T-cell (primary cell): ENCODE measurements at places on chromosomes 16 and 17.

DNA sequence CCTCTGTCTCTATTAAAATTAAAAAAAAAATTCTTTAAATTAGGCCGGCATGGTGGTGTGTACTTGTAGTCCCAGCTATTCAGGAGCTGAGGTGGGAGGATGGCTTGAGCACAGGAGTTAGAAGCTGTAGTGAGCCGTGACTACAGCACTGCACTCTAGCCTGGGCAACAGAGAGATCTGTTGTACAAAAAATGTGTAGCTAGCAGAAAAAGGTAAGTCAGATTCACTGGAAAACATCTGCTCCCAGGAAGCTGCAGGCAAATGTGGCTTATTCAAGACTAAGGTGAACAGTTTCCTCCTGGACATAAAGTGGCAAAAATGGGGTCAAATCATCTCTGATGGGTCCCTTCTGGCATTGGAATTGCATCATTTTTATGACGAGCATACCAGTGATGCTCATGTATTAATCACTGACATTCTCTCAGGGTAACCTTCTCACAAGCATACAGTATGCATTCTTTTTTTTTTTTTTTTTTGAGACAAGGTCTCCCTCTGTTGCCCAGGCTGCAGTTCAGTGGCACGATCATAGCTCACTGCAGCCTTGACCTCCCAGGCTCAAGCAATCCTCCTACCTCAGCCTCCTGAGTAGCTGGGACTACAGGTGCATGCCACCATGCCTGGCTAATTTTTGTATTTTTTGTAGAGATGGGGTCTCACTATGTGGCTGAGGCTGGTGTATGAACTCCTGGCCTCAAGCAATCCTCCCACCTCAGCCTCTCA lies 48.7 kb downstream of the CPPED1 start:
- DNase-seq = no peak

GRCh38 chr16:83954577-83955016 lies 1.6 kb downstream of the OSGIN1 start:
- DNase-seq = no peak

GRCh38 chr16:85445779-85446222 lies 167.3 kb upstream of the GSE1 start:
- DNase-seq = no peak

DNA sequence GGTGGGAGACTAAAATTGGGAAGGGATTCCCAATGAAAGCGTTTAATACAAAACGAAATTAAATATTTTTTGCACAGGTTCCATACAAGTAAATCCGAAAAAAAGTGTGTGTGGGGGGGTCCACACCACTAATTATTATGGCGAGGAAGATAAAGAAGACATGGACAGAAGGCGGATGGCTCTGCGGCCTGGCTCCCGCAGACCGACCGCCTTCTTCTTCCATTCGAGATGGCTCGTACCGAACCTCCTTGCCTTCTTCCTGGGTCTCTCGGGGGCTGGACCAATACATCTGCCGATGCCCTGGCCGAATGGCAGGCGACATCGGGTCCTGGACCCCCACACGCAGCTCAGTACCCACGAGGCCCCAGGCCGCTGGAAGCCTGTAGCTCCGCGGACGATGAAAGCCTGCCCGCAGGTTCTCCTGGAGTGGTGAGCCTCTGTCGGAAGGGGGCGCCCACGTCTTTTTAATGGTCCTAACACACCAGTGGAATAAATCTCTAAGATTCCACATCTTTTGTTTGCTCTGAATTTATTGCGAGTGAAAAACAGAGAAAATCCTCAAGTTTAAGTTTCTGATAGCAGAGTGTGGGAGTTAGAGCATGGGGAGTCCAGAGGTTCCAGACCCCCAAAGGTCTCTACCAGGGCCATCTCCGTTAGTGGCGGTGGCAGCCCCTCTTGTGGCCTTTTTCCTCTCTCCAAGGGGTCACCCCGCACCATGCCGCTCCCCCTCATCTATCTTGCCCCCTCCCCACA lies 1.4 kb downstream of the PRAC2 start:
- peak; percentile 76 for DNase-seq

DNA sequence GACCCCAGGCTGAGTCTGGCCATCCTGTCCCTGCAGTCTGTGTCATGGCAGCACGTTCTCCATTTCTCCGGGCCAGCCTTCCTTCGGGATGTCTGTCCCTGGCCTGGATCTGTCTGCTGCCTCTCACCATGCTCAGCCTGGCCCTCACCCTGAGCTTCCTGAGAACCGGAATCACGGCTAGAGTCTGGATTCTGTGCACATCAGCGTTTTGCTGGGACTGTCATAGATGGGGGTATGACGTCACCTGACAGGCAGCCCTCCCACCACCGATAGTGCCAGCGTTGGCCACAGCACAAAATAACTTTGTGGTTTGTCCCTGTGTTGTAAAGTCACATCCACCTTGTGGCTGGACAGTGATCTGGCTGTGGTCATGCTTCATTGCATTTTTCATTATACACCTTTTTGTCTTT lies 59.2 kb downstream of the B9D1 start:
- no peak for DNase-seq
